ENCODE measurements at places on chromosomes 3 and 15. TPM values are rescaled to one million over a fixed set of nuclear protein-coding genes. Genes with fewer than 3 reads are reported as not detected.
A peak's percentile ranks its signal among the peaks of the same experiment; 100 is the strongest.

GRCh38 chr3:111617406-111617805 lies 22.3 kb upstream of the ZBED2 start:
- no peak for DNase-seq

DNA sequence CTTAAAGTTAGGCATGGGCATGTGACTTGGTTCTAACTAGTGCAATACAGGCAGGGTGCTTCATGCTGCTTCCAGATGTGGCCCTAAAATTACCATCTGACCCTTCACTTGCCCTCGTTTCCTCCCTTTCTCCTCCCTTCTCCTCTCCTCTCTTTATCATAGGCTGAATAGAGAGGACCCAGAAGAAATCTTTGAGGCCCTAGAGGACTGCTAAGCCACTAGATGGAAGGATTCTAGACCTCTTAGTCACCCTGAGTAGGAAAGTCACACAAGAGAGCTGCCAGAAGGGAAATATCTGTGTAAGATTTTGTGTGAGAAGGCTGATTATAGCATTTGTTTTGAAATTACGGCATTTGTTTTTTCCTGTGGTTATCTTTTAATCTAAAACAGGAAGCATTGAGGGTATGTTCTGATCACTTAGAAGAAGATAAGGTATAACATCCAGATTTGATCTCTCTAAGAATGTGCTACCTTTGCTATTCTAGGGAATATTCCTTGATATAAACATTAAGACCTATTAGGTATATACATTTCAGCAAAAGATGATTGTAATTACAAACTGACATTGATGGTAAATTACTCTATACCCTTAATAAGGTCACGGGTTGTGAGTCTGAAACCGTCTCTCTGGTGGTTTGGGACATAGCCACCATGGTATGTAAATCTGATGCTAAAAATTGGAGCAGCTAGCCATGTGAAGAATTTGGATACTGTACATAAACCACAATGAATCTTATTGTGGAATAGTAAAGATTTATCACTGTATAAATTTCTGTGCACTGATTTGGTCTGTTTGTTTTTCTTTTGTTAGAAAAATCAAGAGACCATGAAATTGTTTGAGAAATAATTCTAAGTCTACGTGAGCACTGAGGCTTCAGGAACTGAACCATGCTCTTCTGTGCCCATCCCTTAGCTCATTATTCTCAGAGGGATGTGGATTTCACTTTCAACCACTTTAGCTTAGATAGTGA lies 84.1 kb downstream of the TP63 start:
- DNase-seq, result peak; percentile 97

GRCh38 chr3:160129459-160130061 lies 95.7 kb upstream of the C3orf80 start:
- DNase-seq, result peak; percentile 99

- peak; percentile 91 for DNase-seq
Observed at GRCh38 chr3:66107855-66108254, 69.1 kb upstream of the MAGI1 start.

- no peak for DNase-seq
Observed at GRCh38 chr15:67005294-67005996, 60.0 kb upstream of the SMAD3 start.

DNA sequence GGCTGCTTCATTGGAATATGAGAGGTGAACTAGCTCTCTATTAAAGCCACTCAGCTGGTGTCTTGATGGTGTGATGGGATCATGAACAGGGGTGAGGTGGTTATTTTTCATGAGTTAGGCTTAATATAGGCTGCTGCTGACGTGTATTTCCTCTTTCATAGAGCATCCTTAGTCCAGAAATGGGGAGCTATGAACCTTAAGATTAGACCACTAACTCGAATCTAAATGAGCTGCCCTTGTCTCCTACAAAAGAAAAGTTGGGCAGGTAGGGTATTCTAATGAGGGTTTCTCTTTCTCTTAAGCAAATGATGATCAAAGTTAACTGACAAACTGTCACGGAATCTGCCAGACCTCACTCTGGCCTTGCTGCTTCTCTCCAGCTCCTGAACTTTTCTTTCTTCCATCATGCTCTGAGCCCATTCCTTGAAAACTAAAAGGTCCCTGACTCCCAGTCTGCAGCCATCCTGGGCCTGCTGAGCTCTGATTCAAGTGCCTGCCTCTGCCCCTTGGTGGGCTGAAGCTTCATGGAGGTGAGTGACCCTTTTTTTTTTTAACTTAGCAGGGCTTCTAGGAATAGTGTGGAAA lies at the start of gene TRIM69:
Gene TRIM69, plus strand, starts transcription at position 348 of the 585 bp plus-strand sequence. Its CDS starts 177 bp downstream, at position 525.
- no peak for DNase-seq

GRCh38 chr3:135915206-135915605 lies 50.3 kb upstream of the PPP2R3A start:
- peak; percentile 51 for DNase-seq

DNA sequence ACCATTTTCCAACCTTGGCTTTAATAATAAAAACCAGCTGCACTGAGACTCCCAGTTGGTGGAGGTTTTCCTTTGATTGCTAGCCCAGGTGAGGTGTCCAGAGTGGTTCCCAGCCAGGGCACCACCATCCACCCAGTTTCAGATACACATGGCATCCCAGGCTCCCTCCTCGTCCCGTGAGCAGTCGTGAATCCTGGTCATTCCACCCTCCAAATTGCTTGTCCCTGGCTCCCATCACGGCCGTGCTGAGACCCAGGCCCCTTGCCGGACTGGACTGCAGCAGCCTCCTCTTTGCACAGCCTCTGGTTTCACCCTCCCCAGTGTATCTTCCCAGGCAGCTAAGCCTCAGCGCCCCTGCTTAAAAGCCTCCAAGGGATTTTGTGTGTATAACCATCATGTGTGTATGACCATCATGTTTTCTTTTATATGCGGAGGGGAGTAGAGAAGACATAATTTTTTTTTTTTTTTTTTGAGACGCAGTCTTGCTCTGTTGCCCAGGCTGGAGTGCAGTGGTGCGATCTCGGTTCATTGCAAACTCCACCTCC lies 106.3 kb downstream of the ETFA start:
- DNase-seq, result no peak

GRCh38 chr15:70275461-70276138 lies 177.9 kb upstream of the TLE3 start:
- no peak for DNase-seq

GRCh38 chr15:77144026-77144425 lies 73.1 kb upstream of the TSPAN3 start:
- DNase-seq, result peak; percentile 30

GRCh38 chr3:123096731-123097130 lies 29.9 kb downstream of the PDIA5 start:
- DNase-seq, result peak; percentile 85

- DNase-seq, result no peak
Observed at GRCh38 chr3:134985864-134986715, 191.0 kb downstream of the EPHB1 start.

- no peak for DNase-seq
Observed at GRCh38 chr15:74428970-74429780, 4.6 kb downstream of the SEMA7A start.

- no peak for DNase-seq
Observed at GRCh38 chr3:130506031-130506430, 10.9 kb upstream of the COL6A6 start.

- no peak for DNase-seq
Observed at GRCh38 chr3:38611866-38612265, 37.6 kb downstream of the SCN5A start.

The STRA6 gene
- total RNA-seq, result 114 TPM

The SEMA3B gene
- 5.6 TPM for total RNA-seq

The FBXO40 gene
- total RNA-seq, result under 0.01 TPM

The DAZL gene
- total RNA-seq, result not detected

The MUC20 gene
- total RNA-seq, result not detected

The GPR149 gene
- total RNA-seq, result not detected

The ALDH1L1 gene
- total RNA-seq, result not detected

The SV2B gene
- total RNA-seq, result not detected

The ATP13A5 gene
- not detected for total RNA-seq

The MAPKAPK3 gene
- total RNA-seq, result 65.7 TPM

The CPLX3 gene
- total RNA-seq, result not detected

The CEMIP gene
- total RNA-seq, result 1.1 TPM
